ENCODE measurements at places on chromosomes 16 and 17.

GRCh38 chr17:79478841-79479240 lies 132.0 kb downstream of the RBFOX3 start:
- no peak for DNase-seq

GRCh38 chr16:81612351-81613163 lies 166.5 kb upstream of the PLCG2 start:
- no peak for DNase-seq

- DNase-seq = no peak
Measured at GRCh38 chr16:3570420-3571062, 6.7 kb downstream of the NLRC3 start.

GRCh38 chr16:89828199-89828869 lies at the start of gene SPIRE2:
TSS of gene SPIRE2 (plus strand) at chr16:89828475. CDS start at chr16:89828551, 76 bp downstream.
- DNase-seq = peak; percentile 73

DNA sequence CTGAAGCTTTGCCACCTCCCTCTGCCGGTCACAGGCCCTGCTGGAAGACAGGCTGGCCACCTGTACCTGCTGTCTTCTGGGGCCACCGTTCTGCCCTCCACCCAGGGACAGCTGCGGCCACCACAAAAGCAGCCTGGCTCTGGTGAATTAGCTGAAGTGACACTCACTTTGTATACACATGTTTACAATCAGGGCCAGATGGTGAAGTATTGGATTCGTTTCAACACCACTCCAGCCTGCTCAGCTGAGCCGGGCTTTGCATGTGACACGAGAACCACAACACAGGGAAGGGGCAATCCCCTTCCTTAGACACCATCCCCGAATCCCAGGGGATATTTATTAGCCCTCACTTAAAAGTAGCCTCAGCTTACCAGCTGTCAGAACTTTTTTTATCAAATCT lies 191.5 kb upstream of the RPL38 start:
- DNase-seq = peak; percentile 86

DNA sequence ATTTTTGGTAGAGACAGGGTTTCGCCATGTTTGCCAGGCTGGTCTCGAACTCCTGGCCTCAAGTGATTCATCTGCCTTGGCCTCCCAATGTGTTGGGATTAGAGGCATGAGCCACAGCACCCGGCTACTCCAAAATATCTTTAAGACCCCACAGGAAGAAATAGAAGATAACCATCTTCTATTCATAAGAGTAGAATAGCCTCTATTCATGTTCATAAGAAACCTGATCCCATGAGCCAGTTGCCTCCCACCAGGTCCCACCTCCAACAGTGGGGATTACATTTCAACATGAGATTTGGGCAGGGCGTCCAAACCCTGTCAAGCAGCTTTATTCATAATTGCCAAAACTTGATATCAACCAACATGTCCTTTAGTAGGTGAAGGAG lies 13.9 kb upstream of the TMC7 start:
- no peak for DNase-seq

DNA sequence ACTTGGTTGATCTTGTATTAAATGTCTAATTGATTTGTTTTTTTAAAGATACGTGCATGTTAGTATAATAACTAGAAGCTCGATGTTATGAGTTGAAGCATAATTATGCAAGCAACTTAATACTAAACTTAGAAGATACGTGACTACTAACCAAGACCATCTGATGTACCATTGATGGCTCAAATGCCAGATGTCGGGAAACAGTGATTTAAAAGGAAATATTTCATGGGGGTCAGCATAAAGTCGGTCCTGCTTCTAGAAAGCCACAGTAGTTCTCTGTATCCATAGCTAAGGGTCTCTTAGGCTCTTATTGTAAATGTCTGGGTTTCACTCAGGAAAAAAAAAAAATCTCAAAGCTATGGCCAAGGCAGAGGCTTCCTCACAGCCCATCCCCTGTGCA lies 61.2 kb upstream of the RBFOX1 start:
- no peak for DNase-seq
